ENCODE measurements at places on chromosomes 2 and 18. TPM values are rescaled to one million over a fixed set of nuclear protein-coding genes. Genes with fewer than 3 reads are reported as not detected.

- ATAC-seq = no peak
These were observed 103.3 kb downstream of the ALK start for GRCh38 chr2:29817801-29818680.

DNA sequence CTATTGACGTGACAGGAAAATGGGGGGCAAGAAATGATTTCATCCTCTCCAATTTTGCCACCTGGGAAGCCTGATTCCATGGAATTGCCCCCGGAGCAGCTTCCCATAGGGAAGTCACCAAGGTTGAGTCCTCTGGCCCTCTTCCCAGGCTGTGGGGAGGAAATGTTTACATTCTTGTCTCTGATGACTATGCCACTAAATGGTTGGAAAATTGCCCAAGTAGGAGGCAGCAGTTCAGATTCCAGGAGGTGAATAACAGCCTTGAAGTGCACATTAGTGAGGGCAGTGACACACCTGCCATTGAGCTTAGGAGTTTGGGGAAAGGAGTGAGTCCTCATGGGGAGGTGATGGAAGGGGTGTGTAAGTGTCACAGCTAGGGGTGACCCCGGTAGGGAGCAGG, 449.2 kb upstream of the DCC start:
- no peak for ATAC-seq

DNA sequence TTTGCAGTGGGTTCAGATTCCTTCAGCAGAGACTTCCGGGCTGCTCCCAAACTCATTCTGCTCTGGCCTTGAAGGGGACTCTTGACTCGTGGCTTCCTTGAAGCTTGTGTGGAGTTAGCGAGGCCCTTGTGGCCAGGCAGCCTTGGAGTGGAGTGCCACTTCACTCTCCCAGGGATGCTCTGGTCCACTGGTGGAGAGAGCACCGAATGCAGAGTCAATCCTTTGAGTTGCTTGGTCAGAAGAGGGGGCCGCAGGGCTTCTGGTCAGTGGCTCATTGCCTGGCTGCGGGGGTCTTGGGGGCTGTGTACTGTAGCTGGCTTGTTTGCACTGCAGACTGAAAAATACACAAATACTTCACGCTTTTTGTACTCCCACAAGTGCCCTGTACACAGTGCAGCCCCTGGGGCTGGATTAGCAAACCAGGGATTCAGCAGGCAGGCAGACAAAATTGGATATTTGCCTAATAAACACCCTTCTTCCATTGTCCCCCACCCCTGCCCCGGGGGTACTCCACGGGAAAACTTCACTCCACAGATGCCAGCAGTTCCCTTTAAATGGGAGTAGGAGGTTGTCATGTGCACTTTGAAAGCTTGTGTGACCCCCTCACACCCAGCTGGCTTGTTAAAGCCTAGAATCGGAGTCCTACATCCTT, 3.2 kb downstream of the GLI2 start:
- no peak for ATAC-seq

DNA sequence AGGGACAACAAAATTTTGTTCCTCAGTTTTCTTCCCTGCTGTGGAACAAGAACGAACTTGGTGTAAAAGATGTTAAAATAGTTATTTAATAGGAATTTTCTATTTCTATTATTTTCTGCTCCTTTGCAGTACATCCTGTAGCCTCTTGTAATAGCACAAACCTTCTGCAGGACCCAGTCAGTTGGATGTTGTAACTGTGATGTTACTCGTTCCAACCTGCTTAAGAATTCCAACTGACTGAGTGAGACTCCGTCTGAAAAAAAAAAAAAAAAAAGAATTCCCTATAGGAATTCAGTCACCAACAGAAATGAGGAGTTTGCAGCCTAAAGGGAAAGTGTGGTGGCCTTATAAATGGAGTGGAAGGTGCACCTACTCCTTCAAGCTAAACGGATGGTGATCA, 46.4 kb upstream of the CDH20 start:
- no peak for ATAC-seq

DNA sequence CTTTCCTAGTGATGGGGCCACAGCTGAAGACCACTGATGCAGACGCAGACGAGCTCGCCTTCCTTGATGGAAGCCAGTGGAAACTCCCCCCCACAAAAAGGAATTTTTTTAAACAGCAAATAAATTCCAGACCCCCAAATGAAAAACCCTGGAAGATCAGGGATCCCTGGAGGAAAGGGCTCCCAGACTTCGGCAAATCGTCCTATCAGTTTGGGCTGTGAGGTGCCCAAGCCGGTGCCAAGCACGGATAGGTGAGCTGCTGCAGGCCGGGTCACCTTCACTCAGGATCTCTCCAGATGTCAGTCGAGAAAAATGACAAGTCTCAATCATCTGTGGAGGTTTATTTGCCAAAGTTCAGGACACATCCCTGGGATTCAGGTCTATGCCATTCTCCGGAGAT, 42.0 kb downstream of the RTP5 start:
- no peak for ATAC-seq

DNA sequence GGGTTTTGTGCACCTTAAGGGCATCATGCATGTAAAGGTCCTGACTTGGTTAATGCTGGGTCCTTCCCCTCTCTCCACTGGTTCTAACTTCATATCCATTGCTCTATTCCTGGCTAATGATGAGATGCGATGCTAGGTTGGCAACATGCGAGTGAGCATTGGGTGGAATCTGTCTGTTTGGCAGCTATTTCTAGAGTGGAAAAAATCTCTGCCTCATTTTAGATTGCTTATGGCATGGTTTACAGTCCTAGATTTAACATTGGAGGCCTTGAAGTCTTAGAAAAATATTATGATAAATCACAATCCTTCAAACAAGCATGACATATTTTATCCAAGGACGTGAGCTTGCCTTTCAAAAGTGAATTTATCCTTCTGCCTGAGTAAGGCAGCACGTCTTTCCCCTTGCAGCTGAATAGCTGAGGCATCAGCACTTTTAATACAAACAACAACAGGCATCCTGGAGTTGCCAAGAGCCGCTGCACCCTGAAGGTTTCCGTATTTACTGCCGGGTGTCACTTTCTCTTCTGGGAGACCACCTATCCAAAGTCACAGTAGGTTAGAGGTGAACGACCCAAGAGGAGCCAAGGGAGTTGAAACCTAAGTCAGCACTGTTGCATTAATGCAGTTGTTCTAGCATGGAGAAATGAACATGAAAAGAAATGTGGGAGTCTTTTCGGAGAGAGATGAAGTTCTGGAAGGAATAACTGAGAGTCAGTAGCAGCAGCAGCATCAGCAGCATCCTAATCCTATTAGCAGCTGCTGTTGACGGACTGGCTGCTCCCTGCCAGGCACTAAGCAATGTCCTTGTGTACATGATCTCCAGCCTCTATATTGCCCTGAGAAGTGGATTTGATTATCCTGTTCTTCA, 78.4 kb downstream of the MAPK4 start:
- ATAC-seq = no peak

- no peak for ATAC-seq
These were observed 262.6 kb downstream of the EN1 start for GRCh38 chr2:118584877-118585276.

- peak; percentile 73 for ATAC-seq
These were observed at the start of gene NPPC for GRCh38 chr2:231926180-231926741. Gene NPPC, minus strand, starts transcription at chr2:231926396. Its CDS starts 147 bp downstream, at chr2:231926249.

DNA sequence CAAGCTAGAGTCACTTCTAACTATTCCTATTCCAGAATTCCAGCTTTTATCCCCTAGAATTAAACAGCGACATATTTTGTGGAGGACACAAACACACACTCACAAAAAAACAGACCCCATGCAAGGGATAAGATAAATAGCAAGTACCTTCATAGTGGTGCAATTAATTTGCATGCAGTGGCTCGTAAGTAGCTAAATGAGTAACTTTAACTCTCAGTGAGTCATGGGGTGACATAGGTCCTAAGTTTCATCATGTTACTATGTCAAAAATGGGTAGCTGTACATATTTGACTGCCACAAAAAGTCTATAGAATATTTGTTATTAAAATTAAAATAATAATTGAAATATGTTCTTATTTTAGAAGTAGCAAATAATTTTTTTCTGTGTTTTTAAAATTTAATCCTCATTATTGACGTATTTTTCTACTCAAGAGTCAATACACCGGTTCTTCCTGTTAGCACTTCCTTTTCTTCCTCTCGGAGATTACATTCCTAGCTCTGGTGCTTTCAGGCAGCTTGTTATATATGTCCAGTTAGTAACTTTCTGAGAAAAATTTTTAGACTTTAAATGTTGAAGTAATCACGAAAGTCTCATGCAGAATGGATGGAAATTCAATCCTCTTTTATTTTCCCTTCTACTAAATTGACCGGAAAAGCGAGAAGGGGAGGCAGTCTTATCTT, 247.0 kb downstream of the KCNH7 start:
- ATAC-seq = peak; percentile 62

Gene C2orf78
- not detected for total RNA-seq

Gene C1QL2
- total RNA-seq = not detected

GRCh38 chr2:86052265-86052664, 53.4 kb downstream of the POLR1A start:
- no peak for ATAC-seq

Gene ACOXL
- not detected for total RNA-seq

Gene DSG4
- not detected for total RNA-seq

Gene ERBB4
- total RNA-seq = 0.12 TPM

DNA sequence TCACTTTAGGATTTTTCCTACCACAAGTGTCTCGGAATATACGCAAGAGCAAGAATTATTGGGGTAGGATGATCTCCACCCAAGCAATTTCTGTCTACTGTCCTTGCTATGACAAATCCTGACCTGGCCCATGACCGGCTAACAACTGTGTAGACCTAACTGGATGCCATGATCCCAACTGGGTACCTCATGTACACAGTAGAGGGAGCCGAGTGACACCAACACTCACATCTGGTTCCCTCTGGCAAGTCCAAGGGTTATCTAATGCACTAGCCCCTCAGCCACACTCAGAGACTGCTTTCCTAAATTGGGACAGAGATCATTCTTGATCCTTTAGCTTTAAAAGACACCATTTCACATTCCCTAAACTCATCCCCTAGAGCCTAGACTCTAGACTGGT, 60.7 kb upstream of the ZNF532 start:
- ATAC-seq = no peak

Gene SLC4A3
- total RNA-seq = 3.0 TPM

DNA sequence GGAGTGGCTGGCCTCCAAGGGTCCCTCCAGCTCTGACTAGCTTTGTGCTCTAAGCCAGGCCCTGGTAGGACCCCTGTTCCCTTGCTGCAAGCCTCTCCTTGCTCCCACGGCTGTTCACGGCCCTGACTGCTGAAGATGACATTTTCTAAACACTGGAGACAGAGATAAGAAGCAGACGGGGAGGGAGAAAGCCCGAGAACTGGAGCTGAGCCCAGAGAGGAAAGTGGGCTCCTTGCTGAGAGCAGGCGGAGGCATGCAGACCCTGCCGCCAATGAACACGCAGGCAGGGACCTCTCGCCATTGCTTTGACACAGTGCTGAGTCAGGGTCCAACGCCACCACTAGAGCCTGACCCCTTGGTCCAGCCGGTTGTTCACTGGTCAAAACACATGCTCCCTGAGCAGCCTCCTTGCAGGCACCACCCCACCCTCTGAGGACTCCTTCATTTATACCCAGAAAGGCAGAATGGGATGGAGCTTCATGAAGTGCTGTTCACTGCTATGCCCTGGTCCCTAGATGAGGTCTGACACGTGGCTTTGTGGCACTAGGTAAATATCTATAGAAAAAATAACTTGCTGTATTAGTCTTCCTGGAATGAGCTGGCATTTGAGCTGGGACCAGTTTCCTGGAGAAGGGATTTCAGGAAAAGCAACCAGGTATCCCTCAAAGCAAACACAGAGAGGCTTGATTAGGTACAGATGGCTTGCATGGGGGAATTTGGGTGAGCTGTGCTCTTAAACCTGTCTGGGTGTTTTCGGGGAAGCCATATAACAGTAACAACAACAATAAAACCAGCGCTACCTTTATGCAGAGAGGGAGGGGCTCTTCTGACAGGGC, 65.7 kb downstream of the MCFD2 start:
- ATAC-seq = no peak

- ATAC-seq = no peak
These were observed 51.8 kb downstream of the MYO3B start for GRCh38 chr2:170229744-170230143.

GRCh38 chr2:222819722-222820333, 41.0 kb upstream of the ACSL3 start:
- ATAC-seq = peak; percentile 78

Gene EGR4
- not detected for total RNA-seq

DNA sequence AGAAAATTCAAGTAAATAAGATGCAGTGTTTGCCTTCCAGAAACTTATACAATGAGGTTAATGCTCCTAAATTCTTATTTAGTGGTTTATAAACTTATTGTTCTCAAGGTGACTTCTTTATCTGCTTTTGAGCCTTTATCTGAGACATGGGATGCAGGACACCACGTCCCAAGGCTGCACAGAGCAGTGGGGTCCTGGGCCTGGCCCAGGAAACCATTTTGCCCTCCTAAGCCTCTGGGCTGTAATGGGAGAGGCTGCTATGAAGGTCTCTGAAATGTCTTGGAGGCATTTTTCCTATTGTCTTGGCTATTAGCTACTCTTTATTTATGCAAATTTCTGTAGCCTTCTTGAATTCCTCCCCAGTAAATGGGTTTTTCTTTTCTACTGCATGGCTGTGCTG, 652.6 kb upstream of the SETBP1 start:
- ATAC-seq = no peak

DNA sequence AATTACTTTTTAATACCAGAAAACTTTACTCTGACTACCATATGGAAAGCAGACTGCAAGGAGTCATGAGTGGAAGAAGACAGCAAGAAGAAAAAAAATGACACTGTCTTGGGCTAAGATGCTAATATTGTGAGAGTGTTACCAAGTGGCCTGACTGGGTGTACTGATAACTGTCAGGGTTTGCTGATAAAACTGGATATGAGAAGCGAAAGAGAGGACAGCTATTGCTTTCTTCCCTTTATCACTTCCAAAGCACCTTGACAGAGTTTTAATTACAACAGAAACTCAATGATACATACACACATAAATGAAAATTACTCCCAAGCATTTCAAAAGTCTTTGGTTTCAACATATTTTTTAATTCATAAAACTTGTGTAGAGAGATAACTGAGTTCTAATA, 368.5 kb downstream of the ZEB2 start:
- no peak for ATAC-seq

- ATAC-seq = no peak
These were observed 404.4 kb upstream of the SOX11 start for GRCh38 chr2:5287558-5288334.

DNA sequence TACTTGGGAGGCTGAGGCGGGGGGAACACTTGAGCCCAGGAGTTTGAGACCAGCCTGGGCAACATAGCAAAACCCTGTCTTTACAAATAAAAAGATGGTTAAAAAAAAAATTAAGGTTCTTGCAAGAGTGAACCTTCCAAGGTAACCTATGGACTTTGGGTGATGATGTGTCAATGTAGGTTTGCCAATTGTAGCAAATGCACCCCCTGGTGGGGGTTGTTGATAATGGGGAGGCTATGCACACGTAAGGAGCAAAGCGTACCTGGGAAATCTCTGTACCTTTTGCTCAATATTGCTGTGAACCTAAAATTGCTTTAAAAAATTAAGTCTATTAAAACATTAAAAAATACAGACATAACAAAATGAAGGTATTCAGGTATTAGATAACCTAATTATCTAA, 70.4 kb downstream of the CWC22 start:
- ATAC-seq = no peak

Gene C2orf68
- total RNA-seq = 23.7 TPM

Gene SIX2
- total RNA-seq = 0.12 TPM
